Fibroblast of gingiva (primary cell): ENCODE measurements at places on chromosomes 6 and 20.

- peak; percentile 91 for DNase-seq
These were observed 181.9 kb downstream of the SYNDIG1 start for GRCh38 chr20:24651171-24651975.

DNA sequence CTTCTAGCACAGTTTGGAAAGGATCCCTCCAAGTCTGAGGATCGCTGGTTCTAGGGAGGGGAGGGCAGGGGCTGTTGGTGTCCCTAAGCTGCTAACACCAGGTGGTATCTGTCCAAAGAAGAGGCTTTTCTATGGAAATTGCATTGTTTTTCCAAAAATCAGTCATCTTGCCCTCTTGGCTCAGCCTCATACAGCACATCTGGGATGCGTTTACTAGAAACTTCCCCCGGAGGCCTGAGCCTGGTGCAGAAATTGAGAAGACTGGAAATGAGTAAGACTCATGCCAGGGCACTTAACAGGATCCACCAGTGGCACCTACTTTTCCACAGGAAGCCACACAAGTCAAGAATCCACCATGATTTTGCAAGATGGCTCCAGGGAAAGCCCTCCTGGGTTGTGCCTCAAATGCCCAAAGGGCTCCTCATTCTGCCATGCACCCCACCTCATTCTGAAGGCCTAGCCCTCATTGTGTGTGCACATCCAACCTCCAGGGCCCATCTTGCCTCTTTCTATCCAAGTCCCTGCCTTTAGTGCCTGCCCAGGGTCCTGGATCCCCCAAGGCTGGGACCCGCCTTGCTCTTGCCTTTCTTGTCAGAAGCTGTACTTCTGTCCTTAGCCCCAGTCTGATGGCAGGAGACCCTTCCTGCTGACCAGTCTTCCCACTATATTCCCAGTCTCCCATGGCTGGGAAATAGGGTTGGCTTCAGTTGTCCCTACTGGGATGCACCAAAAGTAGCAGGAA is 97.6 kb downstream of the MRPL14 start:
- DNase-seq: peak; percentile 90

GRCh38 chr6:108589244-108589791 is 28.6 kb downstream of the FOXO3 start:
- peak; percentile 86 for DNase-seq

DNA sequence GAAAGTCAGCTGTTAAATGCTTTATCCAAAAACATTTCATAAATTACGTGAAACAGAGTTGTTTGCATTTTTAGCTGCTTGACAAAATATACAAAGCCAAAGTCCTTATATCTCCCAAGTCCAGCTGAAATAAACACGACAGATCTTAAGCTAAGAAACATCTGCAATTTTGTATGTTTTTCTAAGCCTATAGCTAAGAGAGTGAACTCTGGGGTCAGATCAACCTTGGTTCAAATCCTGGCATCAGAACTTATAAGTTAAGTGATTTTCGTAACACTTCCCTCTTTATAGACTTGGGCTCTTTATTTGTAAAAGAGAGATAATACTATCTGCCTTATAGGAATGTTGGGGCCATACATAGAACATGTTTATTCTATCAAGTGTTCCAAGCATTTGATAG is 176.7 kb downstream of the PTPRK start:
- DNase-seq: no peak

DNA sequence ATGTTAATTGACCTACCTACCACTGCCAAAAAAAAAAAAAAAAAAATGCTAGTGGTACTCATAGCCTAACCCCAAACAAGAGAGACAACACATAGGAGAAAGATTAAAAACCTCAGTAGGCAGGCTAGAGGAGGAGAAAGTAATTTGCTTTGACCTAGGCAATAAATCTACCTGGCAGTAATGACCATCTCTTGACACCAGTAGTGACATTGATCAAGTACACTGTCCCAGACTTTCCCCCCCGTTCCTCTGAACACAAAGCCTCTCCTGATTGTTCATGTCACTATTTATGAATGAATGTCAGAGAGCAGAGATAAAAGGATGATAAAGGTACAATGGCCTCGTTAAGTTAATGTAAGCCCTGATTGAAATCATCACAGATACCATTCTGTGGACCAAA is 746.8 kb downstream of the CBLN4 start:
- DNase-seq: no peak

GRCh38 chr6:75158176-75158575 is 47.7 kb downstream of the COL12A1 start:
- DNase-seq: no peak
